Activated naive CD8-positive, alpha-beta T cell treated with anti-CD3 and anti-CD28 coated beads for 36 hours (primary cell): ENCODE measurements at places on chromosomes 2 and 18.
A peak's percentile ranks its signal among the peaks of the same experiment; 100 is the strongest.

DNA sequence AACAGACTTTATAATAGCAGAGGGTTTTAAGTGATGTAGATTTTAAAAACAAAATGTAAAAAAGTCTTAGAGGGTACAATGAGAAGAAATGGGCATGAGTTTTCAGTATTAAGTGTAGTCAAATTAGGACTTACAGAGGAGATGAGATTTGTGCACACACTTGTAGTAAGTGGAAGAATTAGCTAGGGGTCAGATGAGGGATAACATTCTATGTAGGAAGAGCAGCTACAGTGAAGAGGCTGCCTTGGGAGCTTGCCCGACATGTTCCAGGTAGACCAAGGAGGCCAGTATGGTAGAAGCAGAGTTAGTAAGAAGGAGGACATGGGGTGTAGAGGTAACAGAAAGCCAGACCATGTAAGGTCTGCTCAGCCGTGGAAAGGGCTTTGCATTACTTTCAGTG is 189.2 kb upstream of the DSEL start:
- DNase-seq = no peak

- no peak for DNase-seq
These were observed 19.0 kb upstream of the FAM178B start for GRCh38 chr2:97005353-97005752.

GRCh38 chr2:240426845-240427721 is 8.4 kb upstream of the GPC1 start:
- DNase-seq = no peak

- DNase-seq = no peak
These were observed 145.4 kb downstream of the FAM210A start for GRCh38 chr18:13580991-13581390.

- no peak for DNase-seq
These were observed 25.5 kb upstream of the SEC11C start for GRCh38 chr18:59114160-59114559.

DNA sequence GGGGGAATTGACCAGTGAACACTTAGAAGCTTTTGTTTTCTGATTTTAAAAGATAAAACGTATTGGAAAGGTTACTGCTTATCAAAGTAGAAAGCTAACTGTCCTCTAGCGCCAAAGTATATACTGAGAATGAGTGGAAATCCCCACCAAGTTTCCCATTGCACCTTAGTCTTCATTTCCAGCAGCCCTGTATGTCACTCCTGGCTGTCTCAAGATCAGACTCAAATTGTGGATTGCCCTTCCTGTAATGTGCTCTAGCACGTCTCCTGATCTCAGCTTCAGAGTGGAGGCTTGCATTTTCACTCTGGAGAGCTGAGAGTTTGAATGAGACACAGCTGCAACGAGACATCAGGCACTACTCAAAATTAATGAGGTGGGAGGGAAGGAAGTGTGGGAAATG is 26.6 kb downstream of the MFF start:
- peak; percentile 6 for DNase-seq

- DNase-seq = no peak
These were observed 78.7 kb downstream of the NCAPH start for GRCh38 chr2:96414161-96414710.

GRCh38 chr2:76447294-76447693 is 736.6 kb upstream of the GCFC2 start:
- no peak for DNase-seq

DNA sequence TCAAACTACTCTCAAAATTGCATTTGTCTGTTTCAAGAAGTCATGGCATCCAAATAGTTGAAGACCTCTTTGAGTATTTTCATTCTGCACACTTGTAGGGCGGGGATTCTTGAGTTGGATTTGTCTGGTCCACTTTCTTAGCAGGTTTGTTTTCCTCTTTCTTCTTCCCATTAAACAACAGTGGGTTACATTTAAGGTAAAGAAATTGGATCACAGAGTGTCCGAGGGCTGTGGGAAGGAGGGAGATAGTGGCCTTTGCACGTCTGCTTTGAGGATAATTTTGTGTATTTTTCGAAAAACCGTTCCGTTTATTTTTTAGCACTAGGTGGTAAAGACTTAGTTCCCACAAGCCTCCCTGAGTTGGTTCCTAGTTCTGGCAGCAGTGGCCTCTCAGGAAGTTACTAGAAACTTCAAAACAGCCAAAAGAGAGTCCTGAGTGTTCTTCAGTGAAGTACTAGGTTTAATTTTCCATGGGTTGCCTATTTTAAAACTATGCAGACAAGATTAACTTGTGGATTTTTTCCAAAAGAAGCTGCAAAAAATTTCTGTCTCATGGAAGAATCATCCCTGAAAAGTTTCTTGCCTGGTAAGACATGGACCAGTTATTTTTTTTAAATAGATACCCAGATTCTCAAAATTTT is 107.9 kb downstream of the CDC42EP3 start:
- no peak for DNase-seq

DNA sequence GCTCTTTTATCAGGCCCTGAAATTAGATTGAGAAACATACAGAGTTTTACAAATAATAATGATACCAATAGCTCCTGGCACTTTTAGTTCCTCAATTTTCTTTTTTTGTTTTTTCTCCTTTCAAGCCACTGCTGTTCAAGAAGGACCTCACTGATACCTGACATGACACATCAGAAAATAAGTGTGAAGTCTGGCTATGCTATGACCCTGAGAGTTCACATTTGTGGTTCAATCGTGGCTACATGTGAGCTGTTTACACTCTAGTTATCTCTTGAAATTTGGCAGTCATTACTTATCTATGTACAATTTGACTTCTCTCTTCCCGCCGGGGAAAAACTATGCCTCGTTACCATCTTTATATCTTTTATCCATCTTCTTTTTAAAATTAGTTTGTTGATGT is 686.5 kb downstream of the EPHA4 start:
- DNase-seq = no peak

DNA sequence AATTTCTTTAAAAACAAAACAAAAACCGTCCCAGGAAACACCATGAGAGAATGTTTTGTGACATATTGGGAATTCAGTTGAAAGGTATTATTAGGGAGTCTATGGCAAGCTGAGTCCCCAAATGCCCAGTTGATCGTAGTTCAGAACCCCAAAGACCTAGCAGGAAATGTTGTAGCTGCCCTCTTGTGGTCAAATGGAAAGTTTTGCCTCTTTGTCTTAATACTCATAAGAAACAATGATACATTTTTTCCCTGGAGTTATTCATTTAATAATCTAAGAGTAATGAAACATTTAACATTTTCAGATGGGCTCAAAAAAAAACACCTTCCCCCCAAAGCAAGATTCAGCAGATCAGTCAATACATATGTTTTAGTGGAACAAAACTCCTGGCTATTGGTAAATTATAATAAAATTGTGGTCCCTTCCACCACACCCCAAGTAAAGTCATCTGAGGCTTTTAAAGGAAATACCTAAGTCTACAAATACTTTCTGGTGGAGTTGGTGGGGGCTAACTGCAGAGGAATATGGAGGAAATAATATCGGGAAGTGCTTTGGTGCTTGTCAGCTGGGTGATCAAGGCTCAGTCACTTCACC is 37.8 kb upstream of the EFEMP1 start:
- no peak for DNase-seq

GRCh38 chr18:45664824-45665763 is 49.8 kb downstream of the SLC14A2 start:
- peak; percentile 64 for DNase-seq

GRCh38 chr2:170493426-170494097 is 221.6 kb upstream of the SP5 start:
- DNase-seq = no peak

- DNase-seq = no peak
These were observed 123.2 kb upstream of the CDCA7 start for GRCh38 chr2:173231465-173231864.

GRCh38 chr2:111618226-111618977 is 265.6 kb downstream of the ANAPC1 start:
- DNase-seq = no peak
